Left renal cortex interstitium (tissue), 4 donors: ENCODE measurements at places on chromosomes 16 and 17.

DNA sequence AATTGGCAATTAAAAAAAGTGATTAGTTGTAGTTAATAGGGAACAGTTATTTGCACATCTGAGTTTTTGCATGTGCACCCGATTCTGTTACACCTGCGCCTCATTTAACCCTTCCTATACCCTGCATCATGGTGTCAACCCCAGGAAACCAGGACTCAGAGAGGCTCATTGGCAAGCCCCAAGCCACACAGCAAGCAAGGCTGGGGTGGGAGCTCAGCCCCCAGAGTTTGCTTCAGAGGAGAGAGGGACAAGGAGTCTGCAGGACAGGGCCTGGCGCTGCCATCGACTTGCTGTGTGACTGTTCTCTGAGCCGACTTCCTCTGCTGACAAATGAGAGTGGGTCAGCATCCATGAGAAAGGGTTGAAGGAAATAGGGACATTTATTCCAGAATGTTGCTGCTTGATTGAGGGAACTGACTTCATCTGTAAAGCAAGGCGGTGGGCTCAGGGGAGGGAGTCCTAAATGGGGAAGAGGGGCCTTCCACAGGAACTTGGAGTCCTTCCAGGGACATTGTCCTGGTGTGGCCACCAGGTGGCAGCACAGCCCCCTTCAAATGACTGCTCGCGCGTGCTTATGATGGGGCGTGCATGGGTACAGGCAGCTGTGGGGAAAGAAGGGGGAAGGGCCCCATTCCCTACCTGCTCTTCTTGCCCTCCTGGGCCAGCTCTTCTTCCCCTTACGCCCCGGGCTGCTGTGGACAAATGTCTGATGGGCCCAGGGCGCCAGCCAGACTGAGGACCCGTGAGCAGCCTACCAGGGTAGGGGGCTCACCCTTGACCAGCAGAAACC is 51.6 kb downstream of the NT5M start:
- DNase-seq, result peak; percentile 47

DNA sequence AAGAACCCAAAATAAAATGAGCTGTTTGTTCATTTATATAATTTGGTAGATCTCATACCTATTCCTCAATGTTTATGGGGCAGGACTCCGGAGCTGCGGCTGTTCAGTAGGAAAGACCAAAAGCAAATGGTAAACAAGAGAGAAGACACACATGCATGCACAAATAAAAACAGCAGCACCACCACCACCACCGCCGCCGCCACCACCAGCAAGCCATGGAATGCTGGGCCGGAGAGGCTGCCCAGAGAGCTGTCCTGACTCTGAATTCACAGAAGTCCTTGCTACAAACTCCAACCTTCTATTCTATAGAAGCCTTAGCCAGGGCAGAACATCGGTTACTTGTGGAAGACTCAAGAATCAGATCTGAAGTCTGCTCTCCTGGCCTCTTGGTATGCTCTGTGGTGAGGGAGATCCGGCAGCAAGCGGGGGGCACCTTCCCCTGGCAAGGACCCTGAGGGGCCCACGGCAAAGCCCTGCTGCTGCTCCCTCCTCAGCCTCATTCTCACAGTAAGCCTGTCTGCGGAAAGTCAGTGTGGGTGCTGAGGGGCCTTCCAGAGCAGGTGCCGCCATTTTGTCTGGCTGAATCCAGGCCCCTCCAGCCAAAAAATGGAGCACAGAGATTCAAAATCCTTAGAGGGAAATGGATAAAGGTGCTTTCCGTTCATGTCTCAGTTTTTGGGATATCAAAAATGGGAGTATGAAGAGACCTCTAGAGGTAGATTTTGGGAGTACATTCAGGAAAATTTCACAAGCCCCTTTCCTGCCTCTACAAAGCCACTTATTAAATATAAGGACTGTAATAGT is 6.4 kb upstream of the FOXJ1 start:
- no peak for DNase-seq

DNA sequence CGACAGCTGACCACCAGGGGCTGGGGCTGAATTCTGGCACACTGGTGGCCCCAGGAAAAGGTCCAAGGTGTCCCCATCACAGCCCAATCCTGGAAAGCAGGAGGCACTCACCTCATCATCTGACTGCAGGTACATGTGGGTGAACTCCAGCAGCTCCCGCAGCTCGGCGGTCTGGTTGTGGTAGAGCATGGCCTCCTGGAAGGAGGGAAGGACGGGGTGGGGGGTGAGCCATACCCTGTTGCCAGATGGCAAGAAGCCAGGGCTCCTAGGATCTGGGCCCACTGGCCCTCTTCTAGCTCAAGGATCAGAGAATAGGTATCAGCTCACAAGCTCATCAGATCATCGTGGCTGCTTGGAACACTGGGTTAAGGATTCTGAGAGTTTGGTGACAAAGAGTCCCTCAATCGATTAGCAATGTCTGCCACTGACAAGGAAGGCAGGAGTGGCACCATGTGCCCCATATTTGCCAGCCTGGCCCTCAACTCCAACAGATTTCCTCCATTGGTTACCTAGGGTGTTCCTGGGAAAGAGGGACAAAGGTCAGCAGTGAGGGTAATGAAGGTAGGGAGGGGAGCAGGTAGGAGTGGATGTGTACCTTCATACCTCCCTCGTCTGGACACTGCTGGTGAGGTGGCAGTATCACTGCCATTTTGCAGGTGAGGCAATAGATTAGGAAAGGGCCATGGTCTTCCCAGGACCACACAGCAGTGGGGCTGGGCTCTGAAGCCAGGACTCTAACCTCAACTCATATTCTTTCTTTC is 4.9 kb downstream of the P3H4 start:
- no peak for DNase-seq

- DNase-seq, result no peak
Measured at GRCh38 chr17:47905221-47905733, 9.2 kb downstream of the SP2 start.

GRCh38 chr16:11038305-11038704 is 93.9 kb downstream of the CLEC16A start:
- no peak for DNase-seq

- no peak for DNase-seq
Measured at GRCh38 chr17:28043296-28043695, 819 bp downstream of the NLK start.

DNA sequence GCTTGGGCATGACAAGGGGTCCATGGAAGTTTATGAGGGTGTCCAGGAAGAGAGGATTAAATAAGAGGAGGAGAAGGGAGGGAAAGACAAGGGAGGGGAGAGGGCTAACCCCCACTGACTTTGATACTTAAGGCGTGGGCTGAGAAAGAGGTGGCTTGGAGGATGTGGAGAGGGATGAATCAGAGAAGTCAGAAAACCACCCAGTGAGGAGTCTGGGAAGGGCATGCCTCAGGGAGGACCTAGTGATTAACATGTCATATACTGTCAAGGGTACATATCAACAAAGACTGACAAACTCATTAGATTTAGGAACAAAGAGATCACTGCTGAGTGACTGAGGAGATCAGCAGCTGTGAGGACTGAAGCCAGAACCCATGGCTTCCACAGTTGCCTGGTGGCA is 145.4 kb downstream of the IRX5 start:
- no peak for DNase-seq

- DNase-seq, result no peak
Measured at GRCh38 chr17:14805348-14805747, 459.8 kb downstream of the PMP22 start.

DNA sequence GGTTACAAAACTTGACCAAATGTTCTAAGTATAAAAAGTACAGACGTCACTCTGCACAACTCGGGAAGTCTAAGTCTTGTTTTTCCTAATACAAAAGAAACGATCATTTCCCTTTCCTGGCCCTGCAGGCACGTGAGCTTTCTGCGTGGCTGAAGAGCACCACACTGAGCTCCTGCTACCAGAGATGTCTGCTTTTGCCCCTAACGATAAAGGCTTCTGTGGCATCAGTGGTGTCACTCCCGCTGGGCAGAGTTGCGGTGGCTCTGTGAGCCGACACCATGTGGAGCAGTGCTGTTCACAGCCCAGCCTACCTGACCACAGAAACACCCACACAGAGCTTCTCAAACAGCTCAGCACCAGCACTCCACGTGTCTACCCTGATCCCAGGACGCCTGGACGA is 20.5 kb downstream of the EMC8 start:
- no peak for DNase-seq

- DNase-seq, result peak; percentile 28
Measured at GRCh38 chr17:6913608-6914443, 82.0 kb upstream of the ALOX12 start.

GRCh38 chr17:12643822-12644221 is 21.9 kb upstream of the MYOCD start:
- DNase-seq, result no peak

- DNase-seq, result no peak
Measured at GRCh38 chr16:48180868-48181480, 25.2 kb upstream of the ABCC12 start.

DNA sequence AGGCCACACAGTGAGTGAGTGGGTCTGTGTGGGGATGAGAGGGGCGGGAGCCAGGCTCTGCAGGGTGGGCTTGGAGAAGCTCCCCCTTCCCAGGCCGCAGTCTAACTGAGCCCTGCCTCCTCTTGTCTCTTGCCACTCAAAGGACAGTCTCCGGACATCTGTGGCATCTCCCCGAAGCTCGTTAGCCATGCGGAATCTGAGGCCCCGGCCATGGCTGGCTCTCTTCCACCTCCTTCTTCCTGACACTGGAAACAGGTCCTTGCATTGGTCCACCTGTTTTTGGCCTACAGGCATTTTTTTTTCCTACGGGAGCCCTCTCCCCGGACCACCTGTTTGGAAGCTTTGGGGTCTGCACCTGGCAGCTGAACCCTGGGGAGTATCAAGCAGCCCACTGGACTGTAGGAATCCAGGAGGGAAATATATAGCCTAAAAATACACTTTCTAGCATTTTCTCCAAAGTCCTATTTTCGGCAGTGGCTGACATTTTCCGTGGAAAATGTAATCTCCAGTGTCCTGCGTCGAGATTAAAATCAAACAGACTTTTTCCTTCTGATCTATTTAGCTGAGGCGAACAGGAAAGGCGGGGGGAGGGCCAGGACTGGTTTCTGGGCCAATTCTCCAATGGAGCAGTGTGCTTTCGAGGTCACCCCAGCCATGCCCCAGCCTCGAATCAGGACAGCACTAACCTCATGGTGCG is 9.1 kb downstream of the ATP2A3 start:
- no peak for DNase-seq

DNA sequence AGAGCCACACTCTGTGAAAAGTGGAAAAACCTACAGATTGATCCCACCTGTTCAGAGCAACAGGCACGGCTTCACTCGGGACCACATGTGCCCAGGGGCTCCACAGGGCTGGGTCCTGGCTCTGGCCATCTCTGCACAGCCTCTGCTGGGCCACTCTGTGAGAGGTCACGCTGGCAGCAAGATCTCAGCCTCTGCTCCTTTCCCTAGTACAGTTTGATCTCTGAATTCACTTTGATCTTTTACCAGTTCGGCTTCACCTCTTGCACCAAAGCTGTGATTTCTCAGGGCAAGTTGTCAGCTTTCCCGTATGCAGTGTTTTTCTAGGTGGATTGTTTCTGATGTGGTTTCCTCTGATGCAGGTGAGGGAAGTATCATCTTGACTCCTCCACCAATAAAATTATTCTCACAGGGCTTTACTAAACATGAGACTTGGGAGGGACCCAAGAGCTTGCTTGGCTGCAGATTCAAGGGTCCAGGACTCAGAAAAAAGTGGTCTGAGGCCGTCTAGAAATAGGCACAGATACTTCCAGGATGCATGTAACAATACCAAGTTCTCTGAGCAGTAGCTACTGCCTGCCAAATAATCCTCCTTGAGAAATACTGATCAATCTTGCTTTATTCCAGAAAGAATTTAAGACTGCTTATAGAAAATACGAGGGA is 24.0 kb upstream of the ALDH3A1 start:
- DNase-seq, result no peak

GRCh38 chr17:4161192-4161966 is 18.4 kb downstream of the CYB5D2 start:
- DNase-seq, result no peak

- DNase-seq, result no peak
Measured at GRCh38 chr16:51497541-51498211, 346.6 kb upstream of the SALL1 start.

GRCh38 chr16:65229191-65229662 is 107.4 kb upstream of the CDH11 start:
- no peak for DNase-seq

GRCh38 chr17:4919511-4920047 is 12.5 kb upstream of the GP1BA start:
- DNase-seq, result no peak

GRCh38 chr17:46922804-46923635 is at the start of gene GOSR2:
Gene GOSR2, plus strand, starts transcription at chr17:46923160. Its CDS starts 33 bp downstream, at chr17:46923193.
- DNase-seq, result peak; percentile 90

DNA sequence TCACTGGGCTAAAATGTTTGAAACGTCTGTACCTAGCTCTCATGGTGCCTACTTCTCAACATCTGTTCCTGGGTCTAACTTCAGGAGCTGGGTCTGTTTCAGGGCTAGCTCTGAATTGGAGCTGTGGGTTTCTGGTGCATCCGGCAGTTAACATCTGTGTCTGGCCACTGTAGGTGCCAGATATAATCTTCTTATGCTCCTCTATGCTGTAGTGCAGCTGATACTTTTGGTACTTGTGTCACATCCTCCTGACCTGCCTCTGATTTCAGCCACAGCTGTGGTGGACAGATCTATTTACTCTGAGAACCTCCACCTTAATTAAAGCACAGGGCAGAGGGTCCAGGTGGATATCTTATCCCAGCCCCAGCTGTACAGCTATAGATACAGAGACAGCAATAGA is 496.5 kb upstream of the CDH11 start:
- DNase-seq, result no peak
